ENCODE measurements at places on chromosomes 1 and 21.

DNA sequence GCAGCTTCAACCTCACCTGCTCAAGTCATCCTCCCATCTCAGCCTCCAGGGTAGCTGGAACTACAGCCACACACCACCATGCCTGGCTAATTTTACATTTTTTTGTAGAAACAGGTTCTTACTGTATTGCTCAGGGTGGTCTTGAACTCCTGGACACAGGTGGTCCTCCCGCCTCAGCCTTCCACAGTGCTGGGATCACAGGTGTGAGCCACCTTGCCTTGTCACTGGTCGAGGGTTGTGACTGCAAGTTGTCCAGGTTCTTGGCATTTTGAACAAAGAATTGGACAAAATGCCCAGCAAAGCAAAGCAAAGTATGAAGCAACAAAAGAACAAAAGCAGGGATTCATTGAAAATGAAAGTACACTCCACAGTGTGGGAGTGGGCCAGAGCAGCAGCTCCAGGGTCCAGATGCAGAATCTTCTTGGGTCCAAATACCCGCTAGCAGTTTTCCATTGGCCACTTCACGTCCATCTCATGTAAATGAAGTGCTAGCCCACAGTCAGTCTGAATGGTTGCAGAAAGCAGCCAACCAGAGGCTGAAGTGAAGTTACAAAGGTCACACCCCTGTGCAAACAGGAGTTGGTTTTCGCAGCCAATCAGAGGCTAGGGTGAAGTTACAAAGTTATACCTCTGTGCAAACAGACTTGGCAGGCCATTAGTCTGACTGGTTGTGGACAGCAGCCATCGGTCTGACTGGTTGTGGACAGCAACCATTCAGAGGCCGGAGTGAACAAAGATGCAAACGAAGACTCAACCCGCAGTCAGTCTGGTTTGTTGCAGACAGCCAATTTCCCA is 109.5 kb upstream of the KIF26B start:
- H3K27me3 ChIP-seq = no peaks in the 10 kb centered on the region
- no peaks in the 10 kb centered on the region for H3K36me3 ChIP-seq
- no peaks in the 10 kb centered on the region for H3K4me1 ChIP-seq

DNA sequence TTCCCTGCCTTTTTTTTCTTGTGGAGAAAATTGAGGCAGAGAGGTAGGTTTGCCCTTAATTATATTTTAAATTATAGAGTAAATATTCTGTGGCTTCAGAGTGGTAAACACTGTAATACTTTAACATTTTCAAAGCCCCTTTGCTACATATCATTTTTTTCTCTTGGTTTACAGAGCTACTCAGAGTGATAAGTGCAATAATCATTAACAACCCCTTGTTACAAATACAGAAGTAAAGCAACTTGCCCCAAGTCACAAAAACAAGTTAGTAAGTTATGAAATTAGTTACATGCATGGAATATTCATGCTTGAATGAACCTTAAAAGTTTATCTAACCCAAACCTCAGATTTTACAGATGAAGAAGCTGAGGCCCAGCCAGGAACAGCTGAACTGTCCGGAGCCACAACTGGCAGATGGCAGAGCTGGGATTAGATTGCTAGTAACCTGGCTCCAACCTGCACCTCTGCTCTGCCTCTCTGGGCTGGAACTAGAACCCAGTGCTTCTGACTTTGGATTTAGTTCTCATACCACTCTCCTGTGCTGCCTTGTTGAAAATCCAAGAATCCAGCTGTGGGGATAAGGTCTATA is 48.7 kb downstream of the TNN start:
- H3K4me3 ChIP-seq = no peak overlapping the region
- H3K36me3 ChIP-seq = no peaks in the 10 kb centered on the region
- peaks cover 12% of the 10 kb centered on the region for H3K27me3 ChIP-seq

- no peaks in the 10 kb centered on the region for H3K4me1 ChIP-seq
- peak overlapping the region; percentile 68 for H3K4me3 ChIP-seq
- no peaks in the 10 kb centered on the region for H3K27me3 ChIP-seq
These were observed 23.0 kb upstream of the ZBTB40 start for GRCh38 chr1:22428672-22429071.

GRCh38 chr1:216032284-216032683 is 391.0 kb downstream of the USH2A start:
- no peaks in the 10 kb centered on the region for H3K27me3 ChIP-seq
- no peaks in the 10 kb centered on the region for H3K4me1 ChIP-seq
- DNase-seq = no peak
- no peak overlapping the region for H3K4me3 ChIP-seq

- H3K27me3 ChIP-seq = peaks cover 16% of the 10 kb centered on the region
- H3K27ac ChIP-seq = no peak overlapping the region
- DNase-seq = no peak
- H3K4me1 ChIP-seq = no peaks in the 10 kb centered on the region
These were observed 15.6 kb downstream of the NTRK1 start for GRCh38 chr1:156876281-156876680.

- H3K4me1 ChIP-seq = no peaks in the 10 kb centered on the region
- peaks cover 6% of the 10 kb centered on the region for H3K27me3 ChIP-seq
These were observed 15.7 kb downstream of the RGS2 start for GRCh38 chr1:192824511-192824910.

- no peaks in the 10 kb centered on the region for H3K27me3 ChIP-seq
- no peak for DNase-seq
- no peaks in the 10 kb centered on the region for H3K36me3 ChIP-seq
- H3K4me3 ChIP-seq = no peak overlapping the region
- H3K27ac ChIP-seq = no peak overlapping the region
These were observed 518.9 kb downstream of the BRINP3 start for GRCh38 chr1:189958756-189959155.

- H3K27me3 ChIP-seq = no peaks in the 10 kb centered on the region
- no peak for DNase-seq
- H3K27ac ChIP-seq = peak within 1 kb of the TSS; percentile 42
- peaks cover 12% of the 10 kb centered on the region for H3K4me1 ChIP-seq
These were observed at the start of gene SLC27A3 for GRCh38 chr1:153774780-153775457. TSS of gene SLC27A3 (plus strand) at chr1:153775407. CDS start at chr1:153775498, 91 bp downstream.

DNA sequence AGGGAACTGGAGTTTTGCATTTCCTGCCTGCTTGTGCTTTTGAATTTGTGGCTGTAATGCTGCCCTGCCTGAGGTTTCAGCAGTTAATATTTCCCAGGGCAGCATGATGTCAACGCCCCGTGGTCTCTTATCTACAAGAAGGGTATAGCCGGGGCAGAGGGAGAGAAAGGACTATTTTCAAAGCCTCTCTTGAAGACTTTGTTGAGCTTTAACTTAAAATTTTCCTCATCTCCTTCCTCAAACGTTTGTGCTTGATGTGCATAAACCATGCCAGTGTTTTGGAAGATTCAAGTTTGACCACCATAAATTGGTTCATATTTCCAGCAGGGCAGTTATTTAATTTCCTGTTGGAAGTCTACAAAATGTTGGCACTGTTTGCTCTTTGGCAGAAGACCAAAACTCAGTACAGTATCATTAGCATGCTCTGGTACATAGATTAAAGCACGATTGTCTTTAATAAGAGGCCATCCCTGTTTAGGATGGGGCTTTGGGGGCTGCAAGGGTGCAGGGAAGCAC is 43.4 kb downstream of the ROR1 start:
- no peak overlapping the region for H3K27ac ChIP-seq
- H3K4me1 ChIP-seq = no peaks in the 10 kb centered on the region
- no peaks in the 10 kb centered on the region for H3K36me3 ChIP-seq
- DNase-seq = no peak
- H3K27me3 ChIP-seq = peaks cover 7% of the 10 kb centered on the region

DNA sequence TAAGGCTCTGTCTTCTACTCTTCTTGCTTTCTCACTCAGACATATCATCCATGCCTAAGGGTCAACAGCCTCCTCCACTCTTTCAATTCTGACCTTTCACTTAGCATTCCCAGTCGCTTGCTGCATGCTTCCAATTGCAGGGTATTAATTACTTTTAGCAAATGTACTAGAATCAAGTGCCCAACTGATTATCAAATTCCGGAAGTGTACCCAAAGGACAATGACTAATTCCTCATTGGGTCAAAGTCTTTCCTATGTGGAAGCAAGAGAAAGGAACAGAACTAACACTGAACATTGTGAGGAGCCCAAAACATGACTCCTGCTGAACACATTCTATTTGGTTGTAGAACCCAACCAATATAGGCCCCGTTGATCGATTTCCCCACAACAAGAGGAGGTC is 101.8 kb downstream of the APP start:
- H3K4me1 ChIP-seq = peaks cover 46% of the 10 kb centered on the region
- no peak overlapping the region for H3K4me3 ChIP-seq
- no peak overlapping the region for H3K27ac ChIP-seq
- H3K36me3 ChIP-seq = no peaks in the 10 kb centered on the region

DNA sequence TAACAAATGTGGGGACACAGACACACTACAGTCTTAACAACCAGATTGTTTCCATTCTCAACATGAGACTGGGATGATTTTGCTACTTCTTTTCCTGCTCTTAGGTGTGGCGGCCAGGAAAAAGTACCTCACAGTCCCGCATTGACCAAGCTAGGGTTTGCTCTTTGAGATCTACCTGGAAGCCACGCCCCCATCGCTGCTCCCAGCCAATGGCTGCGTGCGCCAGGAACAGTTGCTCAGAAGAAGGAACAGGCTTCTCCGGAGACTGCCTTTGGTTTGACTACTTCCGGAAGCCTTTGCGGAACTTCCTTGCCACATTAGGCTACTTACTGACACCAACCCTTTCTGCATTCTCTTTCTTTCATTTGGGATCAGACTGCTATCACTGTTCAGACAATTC is 44.2 kb upstream of the PLD5 start:
- H3K4me3 ChIP-seq = no peak overlapping the region
- DNase-seq = no peak
- H3K27ac ChIP-seq = no peak overlapping the region
- H3K27me3 ChIP-seq = peaks cover 2% of the 10 kb centered on the region

- H3K27ac ChIP-seq = no peak overlapping the region
- no peaks in the 10 kb centered on the region for H3K36me3 ChIP-seq
- H3K27me3 ChIP-seq = peaks cover 6% of the 10 kb centered on the region
- H3K4me3 ChIP-seq = no peak overlapping the region
- peaks cover 8% of the 10 kb centered on the region for H3K4me1 ChIP-seq
- DNase-seq = peak; percentile 85
These were observed 37.1 kb upstream of the EPB41 start for GRCh38 chr1:28877132-28877781.

DNA sequence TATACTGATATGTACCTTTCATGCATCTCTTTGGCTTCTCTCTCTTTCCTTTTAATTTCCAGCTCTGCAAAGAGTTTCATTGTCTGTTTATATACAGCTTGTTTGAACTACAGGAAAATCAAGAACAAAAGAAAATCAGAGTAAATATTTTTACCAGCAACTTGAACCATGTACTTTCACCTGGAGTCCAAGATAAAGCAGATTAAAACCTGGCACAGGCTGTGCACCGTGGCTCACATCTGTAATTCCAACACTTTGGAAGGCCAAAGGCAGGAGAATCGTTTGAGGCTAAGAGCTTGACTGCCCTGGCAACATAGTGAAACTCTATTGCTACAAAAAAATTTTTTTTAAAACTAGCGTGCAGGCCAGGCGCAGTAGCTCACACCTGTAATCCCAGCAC is 27.6 kb downstream of the DNAJC8 start:
- no peak for DNase-seq
- H3K27ac ChIP-seq = no peak overlapping the region
- H3K4me1 ChIP-seq = peaks cover 12% of the 10 kb centered on the region
- H3K4me3 ChIP-seq = no peak overlapping the region

- H3K4me3 ChIP-seq = no peak overlapping the region
- no peak overlapping the region for H3K27ac ChIP-seq
- no peaks in the 10 kb centered on the region for H3K36me3 ChIP-seq
- DNase-seq = no peak
These were observed 1183.4 kb downstream of the AMY1C start for GRCh38 chr1:104932949-104933679.

DNA sequence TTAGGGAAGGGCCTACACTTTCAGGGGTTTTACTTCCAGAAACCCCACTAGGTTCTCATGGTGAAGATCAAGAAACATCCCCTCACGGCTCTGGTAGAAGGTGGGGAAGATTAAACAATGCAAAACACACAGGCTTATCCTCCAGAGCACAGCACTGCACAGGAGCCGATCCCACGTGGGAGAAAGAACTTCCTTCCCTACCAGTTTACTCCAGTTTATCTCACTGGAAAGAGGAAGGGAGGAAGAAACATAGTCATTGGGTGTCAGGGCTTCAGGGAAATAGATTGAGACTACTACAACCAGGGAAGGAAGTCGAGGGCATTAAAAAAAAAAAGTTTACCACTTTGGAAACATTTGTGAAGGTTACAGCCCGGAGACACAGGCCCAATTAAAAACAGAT is 164.4 kb downstream of the NTPCR start:
- peaks cover 26% of the 10 kb centered on the region for H3K36me3 ChIP-seq
- no peak for DNase-seq
- H3K27ac ChIP-seq = no peak overlapping the region
- H3K27me3 ChIP-seq = no peaks in the 10 kb centered on the region
- H3K4me1 ChIP-seq = peaks cover 8% of the 10 kb centered on the region
- H3K4me3 ChIP-seq = no peak overlapping the region

DNA sequence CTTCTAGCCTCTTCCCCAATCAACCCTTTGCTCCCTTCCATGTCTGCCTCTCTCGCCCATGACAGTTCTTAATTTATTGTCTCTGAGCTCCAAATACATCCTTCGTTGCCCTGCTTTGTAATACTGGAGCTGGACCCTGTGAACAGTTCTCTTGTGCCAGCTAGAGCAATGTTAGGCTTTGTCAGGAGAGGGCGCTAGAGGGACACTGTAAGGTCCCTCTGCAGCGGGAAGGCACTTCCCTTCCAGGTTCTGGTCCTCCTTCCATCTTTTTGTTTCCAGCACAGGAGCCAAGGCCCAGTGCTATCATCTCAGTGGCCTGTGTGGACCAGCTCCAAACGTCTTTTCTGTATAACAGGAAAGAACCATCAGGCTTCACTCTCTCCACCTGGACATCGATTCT is 95.9 kb downstream of the PTPRU start:
- H3K4me1 ChIP-seq = no peaks in the 10 kb centered on the region
- H3K27me3 ChIP-seq = peaks cover 17% of the 10 kb centered on the region
- DNase-seq = peak; percentile 33
- H3K36me3 ChIP-seq = no peaks in the 10 kb centered on the region
- H3K27ac ChIP-seq = no peak overlapping the region
- H3K4me3 ChIP-seq = no peak overlapping the region

- H3K4me1 ChIP-seq = peaks cover 5% of the 10 kb centered on the region
- no peak overlapping the region for H3K4me3 ChIP-seq
- H3K27ac ChIP-seq = no peak overlapping the region
- no peaks in the 10 kb centered on the region for H3K27me3 ChIP-seq
- H3K36me3 ChIP-seq = no peaks in the 10 kb centered on the region
These were observed 42.3 kb downstream of the MAN1C1 start for GRCh38 chr1:25658791-25659431.

DNA sequence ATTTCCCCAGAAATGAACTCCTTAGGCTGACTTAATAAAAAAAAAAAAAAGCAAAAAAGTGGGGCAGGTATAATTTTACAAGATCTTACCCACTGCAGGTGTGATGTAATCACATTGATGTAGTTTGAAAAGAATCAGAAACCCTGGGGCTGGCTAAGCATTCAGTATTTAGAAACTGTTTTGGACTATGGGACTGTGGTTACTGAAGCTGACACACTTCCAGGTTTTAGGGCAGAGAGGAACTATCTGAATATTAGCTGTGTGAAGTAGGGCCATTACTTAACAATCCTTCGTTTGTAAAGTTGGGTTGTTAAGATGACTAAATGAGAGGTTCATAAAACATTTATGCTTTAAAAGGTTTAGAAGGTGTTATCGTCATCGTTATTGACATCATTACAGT is 165.3 kb downstream of the FASLG start:
- H3K36me3 ChIP-seq = no peaks in the 10 kb centered on the region
- H3K27ac ChIP-seq = no peak overlapping the region
- no peak overlapping the region for H3K4me3 ChIP-seq
- peaks cover 7% of the 10 kb centered on the region for H3K27me3 ChIP-seq
- H3K4me1 ChIP-seq = peaks cover 10% of the 10 kb centered on the region
